Calu3 (cell line): ENCODE measurements at places on chromosomes 4 and X. TPM values are rescaled to one million over a fixed set of nuclear protein-coding genes. Genes with fewer than 3 reads are reported as not detected.
A peak's percentile ranks its signal among the peaks of the same experiment; 100 is the strongest.

- DNase-seq: no peak
Observed at GRCh38 chr4:158410272-158410671, 111.4 kb upstream of the RXFP1 start.

GRCh38 chr4:174669270-174669669, 147.0 kb upstream of the HPGD start:
- peak; percentile 6 for DNase-seq

DNA sequence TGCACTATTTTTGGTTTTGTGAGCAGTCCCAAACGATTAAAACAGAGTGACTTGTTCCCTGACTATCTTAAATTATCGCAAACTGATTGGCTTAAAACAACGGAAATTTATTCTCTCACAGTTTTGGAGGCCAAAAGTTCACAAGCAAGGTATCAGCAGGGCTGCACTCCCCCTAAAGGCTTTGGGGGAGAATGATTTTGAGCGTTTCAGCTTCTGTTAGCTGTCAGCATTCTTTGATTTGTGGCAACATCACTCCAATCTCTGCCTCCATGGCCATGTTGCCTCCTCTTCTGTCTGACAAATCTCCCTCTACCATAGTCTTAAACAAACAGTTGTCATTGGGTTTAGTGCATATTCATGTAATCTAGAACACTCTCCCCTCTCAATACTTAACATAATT, 459.6 kb upstream of the ATOH1 start:
- no peak for DNase-seq

DNA sequence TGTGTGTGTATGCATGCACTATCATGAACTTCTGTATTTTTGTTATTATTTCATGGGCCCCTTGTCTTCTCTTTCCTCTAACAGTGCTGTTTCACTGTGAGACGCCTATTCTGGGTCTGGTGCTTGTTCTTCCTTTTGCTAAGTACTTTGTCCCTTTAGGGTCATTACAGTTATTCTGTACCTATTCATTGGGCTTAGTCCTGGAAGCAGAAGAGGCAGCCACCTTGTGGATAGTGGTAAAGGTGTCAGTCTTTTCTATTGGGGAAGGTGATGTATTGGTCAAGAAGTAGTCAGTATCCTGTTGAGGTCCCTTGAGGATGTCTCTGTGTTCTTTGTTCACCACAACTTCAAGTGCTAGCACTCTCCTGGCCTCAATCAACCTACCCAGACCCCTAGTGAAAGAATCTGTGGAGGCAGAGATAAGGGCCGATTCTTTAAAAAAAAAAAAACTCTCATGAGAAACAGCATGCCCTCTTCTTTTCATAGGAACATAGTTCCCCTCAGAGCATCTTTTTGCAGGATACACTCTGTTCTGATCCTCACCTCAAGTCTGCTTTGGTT, 593.8 kb downstream of the SPRY1 start:
- no peak for DNase-seq

DNA sequence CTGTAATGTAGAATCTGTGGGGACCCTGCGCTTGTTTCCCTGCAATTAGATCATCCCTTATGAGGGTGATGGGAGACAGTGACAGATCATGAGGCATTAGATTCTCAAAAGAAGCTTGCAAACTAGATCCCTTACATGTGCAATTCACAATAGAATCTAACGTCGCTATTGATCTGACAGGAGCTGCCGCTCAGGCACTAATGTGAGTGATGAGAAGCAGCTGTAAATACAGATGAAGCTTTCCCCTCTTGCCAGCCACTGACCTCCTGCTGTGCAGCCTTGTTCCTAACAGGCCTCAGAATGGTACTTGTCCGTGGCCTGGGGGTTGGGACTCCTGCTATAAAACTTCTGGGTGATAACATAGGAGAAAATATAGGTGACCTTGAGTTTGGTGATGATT, 1076.8 kb downstream of the PDHA2 start:
- DNase-seq: no peak

- DNase-seq: no peak
Observed at GRCh38 chr4:38889143-38889542, 21.5 kb downstream of the FAM114A1 start.

- DNase-seq: no peak
Observed at GRCh38 chr4:75989846-75990528, 758 bp downstream of the SDAD1 start.

DNA sequence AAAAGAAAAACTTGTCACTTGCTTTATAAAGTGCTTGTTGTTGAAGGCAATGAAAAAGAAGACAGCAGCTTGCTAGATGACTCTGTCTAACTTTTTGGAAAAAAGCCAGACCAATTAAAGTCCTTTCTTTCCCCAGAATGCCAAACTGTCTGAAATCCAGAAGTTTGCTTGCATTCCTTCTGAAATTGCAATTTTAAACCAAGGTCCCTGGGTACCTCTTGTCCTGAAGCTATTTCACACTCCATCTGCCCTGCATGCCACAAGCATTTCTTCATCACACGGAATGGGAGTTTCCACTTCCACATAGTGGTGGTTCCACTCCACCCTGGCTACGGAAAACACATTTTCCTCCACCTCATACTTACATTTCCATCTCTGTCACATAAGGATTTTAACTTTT, 101.0 kb downstream of the PAPSS1 start:
- no peak for DNase-seq

- peak; percentile 82 for DNase-seq
Observed at GRCh38 chr4:41216294-41217019, 2.1 kb upstream of the APBB2 start.

DNA sequence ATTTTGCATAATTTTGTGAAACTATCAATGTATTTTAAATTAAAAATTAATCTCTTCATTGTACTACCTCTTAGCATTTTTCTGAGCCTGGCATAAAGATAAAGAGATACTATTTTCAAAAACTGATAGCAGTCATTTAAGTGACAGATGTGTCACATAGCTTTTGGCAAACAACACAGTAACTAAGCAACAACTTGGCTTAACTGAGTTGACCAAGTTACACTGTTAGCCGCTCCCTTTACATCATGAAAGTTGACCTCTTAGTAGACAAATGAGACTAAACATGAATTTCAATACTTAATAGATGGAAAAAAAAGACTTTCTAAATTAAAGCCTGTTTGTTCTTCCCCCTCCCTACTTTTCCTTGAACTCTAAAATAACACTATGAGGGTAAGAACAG, 62.0 kb downstream of the ATP8A1 start:
- no peak for DNase-seq

- DNase-seq: no peak
Observed at GRCh38 chr4:7766086-7766485, 173.6 kb downstream of the AFAP1 start.

GRCh38 chr4:5524446-5525299, 183.7 kb downstream of the EVC2 start:
- no peak for DNase-seq

DNA sequence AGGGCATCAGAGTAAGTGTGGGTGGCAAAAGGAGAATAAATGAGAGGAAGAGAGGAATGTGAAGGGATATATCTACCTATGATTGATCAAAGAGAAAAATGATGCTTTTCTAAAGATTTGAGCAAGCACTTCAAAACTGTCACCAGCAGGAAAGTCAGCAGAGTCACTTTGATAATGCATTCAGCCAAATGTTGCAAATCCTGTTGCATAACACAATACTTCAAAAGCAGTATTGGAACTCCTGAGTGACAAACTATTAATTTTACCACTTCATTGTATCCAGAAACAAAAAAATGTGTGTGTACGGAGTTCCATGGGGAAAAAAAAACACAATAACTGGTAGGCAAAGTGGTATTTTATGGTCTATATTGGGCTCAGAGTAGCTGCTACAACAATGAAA, 160.3 kb downstream of the EMCN start:
- no peak for DNase-seq

GRCh38 chrX:106599411-106599810, 12.4 kb upstream of the RADX start:
- DNase-seq: no peak

GRCh38 chrX:77953708-77954107, 15.7 kb downstream of the PGAM4 start:
- no peak for DNase-seq

Gene ASB9
- 10.8 and 12.2 TPM in 2 replicates for total RNA-seq

Gene PASD1
- total RNA-seq: not detected in 2 replicates

Gene RASSF6
- 12.5 and 12.8 TPM in 2 replicates for total RNA-seq

Gene SH3TC1
- 7.8 and 10.8 TPM in 2 replicates for total RNA-seq

Gene FAAH2
- total RNA-seq: 9.1 and 10.3 TPM in 2 replicates

Gene PAGE1
- not detected in 2 replicates for total RNA-seq

Gene ETDA
- total RNA-seq: not detected in 2 replicates

Gene LPAR4
- total RNA-seq: not detected in 2 replicates
